SJSA1 (cell line): ENCODE measurements at places on chromosomes 3 and 15.

GRCh38 chr15:48414015-48414414 lies 82.8 kb downstream of the DUT start:
- DNase-seq, result no peak

DNA sequence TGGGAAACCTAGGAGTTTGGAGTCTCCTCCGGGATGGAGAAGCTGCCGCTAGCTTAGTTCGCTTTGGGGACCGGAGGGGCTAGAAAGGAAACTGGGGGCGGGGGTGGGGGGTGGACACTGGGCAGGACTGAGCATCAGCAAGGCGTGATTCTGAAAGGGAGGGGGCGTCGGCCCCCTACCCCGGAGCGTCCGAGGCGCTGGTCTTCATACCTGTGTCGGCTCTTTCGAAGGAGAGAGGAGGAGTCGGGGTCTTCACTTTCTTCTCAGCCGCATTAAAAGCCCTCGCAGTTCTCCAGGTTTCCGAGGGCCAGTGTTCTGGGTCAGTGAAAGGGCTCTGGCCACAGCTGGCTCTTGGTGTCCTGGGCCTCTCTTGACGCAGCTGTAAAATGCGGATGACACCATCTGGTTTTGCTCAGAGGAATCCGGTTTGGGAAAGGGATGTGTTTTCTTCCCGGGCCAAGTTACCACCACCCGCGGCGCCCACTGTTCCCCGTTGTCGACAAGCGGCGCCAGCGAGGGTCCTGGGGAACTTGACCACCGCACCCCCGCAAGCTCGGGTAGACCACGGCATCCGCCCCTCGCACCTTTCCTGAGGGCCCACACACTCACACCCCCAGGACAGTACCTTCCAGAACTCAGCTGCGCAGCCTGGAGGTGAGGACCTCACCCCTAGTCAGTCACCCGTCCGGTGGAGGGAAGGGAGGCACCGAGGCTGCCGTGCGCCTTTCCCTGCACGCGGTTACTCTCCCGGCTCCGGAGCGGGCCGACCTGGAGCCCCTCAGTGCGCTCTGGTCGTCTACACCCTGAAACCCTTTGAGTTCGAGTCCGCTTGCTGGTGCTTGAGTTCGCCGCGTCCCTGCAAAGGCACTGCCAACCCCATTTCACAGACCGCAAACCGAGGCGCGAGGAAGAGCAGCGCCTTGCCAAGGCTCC lies 660 bp downstream of the CCK start:
- peak; percentile 33 for DNase-seq

- DNase-seq, result peak; percentile 84
These were observed 47.5 kb downstream of the UBP1 start for GRCh38 chr3:33392703-33393125.

DNA sequence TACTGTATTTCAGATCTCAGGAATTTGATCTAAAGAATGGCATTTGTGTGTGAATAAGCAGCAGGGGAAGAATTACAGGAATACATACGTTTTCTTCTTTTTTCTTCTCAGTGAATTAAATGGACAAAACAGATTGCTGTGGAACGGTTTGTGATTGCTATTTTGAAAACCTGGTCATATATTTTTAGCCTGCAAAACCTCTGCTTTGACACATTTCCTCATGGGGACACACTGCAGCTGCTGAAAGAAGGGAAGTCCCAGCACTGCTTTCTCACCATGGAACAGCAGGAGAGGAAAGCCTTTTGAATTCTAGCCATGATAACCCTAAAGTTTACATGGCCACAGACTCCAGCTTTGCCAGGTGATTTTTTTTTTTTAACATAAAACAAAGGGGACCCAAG lies 315.0 kb downstream of the OXSM start:
- no peak for DNase-seq

GRCh38 chr3:170760174-170760526 lies 109.8 kb downstream of the RPL22L1 start:
- DNase-seq, result no peak

GRCh38 chr3:36695769-36696137 lies 68.6 kb downstream of the DCLK3 start:
- DNase-seq, result no peak

- no peak for DNase-seq
These were observed 50.9 kb downstream of the PLXNA1 start for GRCh38 chr3:127033786-127034185.

- no peak for DNase-seq
These were observed 42.0 kb upstream of the SKOR1 start for GRCh38 chr15:67783303-67783702.

- no peak for DNase-seq
These were observed 86.3 kb downstream of the IGF1R start for GRCh38 chr15:98734466-98735199.

DNA sequence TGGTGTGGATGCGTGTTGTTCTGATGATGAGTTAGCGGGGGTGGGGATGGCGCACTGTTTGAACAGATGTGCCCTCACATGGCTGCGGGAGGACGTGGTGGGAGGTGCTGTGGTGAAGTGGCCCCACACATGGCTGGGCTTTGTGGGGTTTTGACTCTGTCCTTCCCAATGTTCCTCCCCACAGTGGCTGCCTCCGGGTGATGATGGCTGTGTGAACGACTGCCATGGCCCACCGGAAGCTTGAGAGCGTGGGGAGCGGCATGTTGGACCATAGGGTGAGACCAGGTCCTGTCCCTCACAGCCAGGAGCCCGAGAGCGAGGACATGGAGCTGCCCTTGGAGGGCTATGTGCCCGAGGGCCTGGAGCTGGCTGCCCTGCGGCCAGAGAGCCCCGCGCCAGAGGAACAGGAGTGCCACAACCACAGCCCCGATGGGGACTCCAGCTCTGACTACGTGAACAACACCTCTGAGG lies 167.9 kb downstream of the APBA2 start:
- peak; percentile 85 for DNase-seq

- DNase-seq, result no peak
These were observed 139.2 kb downstream of the RBMS3 start for GRCh38 chr3:29420106-29420505.

- no peak for DNase-seq
These were observed 28.7 kb upstream of the SRPRB start for GRCh38 chr3:133776794-133777438.

DNA sequence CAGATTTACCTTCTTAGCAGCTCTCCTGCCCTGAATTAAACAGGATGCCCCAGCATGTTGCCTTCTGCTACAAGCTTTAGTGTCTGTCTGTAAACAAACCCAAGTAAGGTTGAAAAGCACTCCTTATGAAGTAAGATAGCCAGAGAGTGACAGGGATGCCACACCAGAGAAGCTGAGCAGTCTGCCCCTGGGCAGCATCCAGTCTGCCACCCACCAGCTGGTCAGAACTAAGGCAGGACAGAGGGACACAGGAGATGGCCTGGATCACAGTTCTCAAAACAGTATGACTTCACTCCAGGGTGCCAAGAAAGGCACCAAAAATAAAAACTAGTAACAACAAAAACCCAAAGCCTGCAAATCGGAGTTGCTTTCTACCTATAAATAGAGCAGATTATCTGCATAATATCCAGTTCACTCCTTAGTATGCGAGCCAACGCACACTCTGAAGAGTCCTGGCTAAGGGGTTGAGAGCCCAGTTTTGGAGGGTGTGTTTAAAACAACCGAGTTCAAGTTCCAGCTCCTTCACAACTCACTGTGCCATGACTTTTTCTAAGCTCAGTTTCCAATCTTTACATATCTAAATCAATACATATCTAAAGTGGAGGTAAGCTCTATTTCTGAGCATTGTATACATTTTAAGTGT lies 198.9 kb downstream of the KCNMB2 start:
- DNase-seq, result no peak

GRCh38 chr15:57189466-57189865 lies 186.8 kb upstream of the CGNL1 start:
- no peak for DNase-seq

GRCh38 chr3:191649626-191650025 lies 188.7 kb downstream of the PYDC2 start:
- no peak for DNase-seq

GRCh38 chr3:197791892-197792647 lies 1.0 kb downstream of the LRCH3 start:
- no peak for DNase-seq

DNA sequence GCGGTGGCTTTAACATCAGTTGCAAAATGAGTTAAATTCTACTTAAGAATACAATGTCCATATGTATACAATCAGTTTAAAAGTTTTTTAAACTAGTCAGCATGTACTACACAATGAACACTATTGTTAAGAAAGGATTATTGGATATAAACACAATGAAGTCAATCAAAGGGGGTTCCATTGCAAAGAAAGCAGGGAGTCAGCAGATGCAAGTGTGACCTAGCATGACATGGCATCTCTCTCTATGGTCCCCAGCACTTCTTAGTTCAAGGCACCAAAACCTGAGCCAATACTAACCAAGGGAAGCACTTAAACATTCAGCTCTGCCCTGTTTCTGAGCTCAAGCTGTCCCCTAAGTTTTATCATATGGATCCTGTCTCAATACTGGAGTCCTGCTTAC lies 17.0 kb downstream of the KLHL6 start:
- DNase-seq, result no peak

DNA sequence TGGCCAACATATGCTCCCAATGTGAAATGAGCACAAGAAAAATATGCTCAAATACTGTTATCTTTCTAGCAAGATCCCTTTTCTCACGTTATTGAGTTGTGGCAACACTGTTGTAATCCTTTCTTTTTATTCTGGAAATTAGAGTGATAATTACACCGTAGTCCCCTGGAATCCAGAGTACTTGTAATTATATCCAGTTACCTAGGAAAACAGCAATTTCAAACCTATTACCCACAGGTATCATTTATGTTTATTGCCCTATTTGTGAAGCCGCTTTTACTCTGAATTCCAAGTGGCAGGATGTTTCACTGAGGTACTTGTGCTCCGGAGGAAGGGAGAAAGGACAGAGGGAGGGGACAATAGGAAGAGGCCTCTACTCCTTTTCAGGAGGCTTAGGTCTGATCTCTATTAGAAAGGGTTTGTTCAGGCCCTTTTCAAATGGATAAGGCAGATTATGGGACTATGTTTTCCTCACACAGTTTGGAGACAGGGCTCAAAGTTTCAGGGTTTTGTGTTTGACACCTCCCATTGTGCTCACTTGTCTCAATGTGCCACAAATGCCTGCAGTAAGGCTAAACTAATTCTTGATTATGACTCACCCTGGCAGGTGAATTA lies 646.6 kb downstream of the TUSC7 start:
- DNase-seq, result no peak

- DNase-seq, result no peak
These were observed 6.1 kb downstream of the PLCB2 start for GRCh38 chr15:40301467-40302179.

DNA sequence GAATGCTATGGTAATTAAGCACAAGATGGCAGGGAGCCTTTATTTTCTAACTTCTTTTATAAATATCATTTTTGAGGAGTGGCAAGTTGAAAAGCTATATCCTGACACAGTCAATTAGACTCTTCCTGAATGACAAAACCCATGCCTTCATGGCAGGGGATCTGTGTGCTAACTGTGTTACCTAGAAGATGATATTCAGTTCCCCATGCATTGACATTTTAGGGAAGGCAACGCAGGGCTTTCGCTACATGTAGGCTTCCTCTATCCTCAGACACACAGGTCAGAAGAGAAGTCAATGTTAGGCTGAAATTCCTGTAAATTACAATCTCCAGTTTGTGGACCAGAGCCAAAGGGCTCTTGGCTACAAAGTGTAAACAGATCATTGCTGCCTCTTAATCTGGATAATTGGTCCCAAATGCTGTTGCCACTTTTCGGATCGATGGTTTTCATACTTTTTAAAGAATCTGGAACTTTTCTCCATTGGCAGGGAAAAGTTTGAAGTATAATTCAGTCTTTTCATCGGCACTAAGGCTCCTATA lies 22.6 kb upstream of the NR2F2 start:
- DNase-seq, result no peak

GRCh38 chr3:133292296-133292695 lies 107.6 kb upstream of the BFSP2 start:
- peak; percentile 37 for DNase-seq

DNA sequence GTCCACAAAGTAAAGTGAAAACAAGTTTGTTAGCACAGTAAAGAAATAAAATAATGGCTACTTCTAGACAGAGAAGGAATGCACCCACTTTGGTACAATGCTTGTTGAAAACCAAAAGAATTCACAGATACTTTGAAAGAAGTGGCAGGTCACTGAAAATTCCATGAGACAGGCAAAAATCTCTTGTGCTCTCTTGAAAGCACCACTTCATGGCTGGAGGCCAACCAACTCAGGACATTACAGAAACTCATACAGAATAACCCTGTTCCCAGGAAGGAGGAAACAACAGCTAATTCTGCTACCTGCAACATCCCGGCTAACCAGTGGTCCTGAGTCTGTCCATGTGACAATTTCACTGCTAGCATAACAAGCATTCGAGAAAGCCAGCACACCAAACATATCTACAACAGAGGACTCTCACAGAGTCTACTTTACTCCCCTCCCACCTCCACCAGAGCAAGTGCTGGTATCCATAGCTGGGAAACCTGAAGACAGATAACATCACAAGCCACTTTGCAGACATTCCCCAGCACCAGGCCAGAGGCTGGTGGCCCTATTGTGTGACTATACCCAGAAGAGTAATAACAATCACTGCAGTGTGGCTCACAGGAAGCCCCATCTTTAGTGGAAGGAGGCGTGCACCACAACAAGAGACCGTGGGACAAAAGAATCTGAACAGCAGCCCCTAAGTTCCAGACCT lies 255.3 kb upstream of the SLITRK3 start:
- no peak for DNase-seq

DNA sequence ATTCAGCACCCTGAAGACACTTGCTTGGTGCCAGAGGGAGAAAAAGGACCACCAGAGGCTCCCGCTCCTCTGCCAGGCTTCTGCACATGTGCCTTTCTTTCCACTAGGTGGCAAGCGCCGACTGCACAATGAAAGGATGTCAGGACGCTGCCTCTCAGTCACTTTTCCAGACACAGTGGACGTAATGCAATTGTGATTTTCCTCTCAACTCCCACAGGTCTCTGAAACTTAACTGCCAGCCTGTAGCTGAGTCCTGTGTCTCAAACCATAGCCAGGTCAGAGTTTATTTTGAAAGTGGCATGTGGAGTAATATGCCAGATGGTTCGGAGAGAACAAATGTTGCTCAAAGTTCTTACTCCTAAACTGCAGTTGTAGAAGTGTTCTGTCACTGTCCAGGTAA lies 162.9 kb downstream of the ITPR1 start:
- DNase-seq, result peak; percentile 19

DNA sequence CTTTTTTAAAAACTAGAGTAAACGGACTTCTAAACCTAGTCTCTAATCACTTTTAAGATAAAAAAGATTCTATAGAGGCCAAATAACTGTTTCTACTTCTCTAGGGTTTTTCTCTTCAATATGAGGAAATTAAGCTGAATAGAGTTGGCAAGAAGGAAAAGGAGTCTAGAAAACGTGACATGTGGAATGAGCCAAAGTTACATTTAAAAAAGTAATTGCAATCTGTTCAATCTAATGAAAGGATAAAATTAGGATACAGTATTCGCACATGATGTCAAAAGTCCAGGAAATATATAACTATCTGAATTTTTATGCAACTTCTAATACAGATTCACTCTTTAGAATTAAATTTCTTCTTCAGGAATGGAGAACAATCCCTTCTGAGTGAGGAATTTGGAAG lies 300.1 kb downstream of the ULK4 start:
- no peak for DNase-seq

GRCh38 chr3:182959474-182960350 lies 20.6 kb downstream of the DCUN1D1 start:
- no peak for DNase-seq

- peak; percentile 29 for DNase-seq
These were observed 37.8 kb upstream of the BCL6 start for GRCh38 chr3:187783098-187783497.

GRCh38 chr15:44788748-44789147 lies 52.4 kb downstream of the TRIM69 start:
- no peak for DNase-seq
